NCI-H510A treated with DMSO at 0.1 percent for 48 hours (cell line): ENCODE measurements at places on chromosomes 12 and 14.

DNA sequence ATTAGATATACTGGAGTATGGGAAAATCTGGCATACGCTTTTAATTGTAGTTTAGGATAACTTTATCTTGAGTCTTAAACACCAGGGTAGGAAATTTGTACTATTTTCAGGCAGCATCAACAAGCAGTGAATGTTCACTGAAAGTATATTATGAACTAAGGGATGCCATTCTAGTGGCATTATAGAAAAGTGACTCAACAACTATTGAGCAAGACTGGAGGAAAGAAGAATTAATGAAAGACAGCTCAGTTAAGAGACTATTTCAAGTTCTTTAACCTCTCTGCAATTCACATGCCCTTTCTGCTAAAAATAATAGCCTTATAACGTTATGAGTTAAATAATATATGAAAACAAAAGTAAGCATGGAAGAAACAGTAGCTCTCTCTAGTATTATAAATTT lies 343.1 kb downstream of the FSCB start:
- DNase-seq, result no peak

GRCh38 chr12:127455347-127456265 lies 811.4 kb upstream of the TMEM132C start:
- DNase-seq, result peak; percentile 63

DNA sequence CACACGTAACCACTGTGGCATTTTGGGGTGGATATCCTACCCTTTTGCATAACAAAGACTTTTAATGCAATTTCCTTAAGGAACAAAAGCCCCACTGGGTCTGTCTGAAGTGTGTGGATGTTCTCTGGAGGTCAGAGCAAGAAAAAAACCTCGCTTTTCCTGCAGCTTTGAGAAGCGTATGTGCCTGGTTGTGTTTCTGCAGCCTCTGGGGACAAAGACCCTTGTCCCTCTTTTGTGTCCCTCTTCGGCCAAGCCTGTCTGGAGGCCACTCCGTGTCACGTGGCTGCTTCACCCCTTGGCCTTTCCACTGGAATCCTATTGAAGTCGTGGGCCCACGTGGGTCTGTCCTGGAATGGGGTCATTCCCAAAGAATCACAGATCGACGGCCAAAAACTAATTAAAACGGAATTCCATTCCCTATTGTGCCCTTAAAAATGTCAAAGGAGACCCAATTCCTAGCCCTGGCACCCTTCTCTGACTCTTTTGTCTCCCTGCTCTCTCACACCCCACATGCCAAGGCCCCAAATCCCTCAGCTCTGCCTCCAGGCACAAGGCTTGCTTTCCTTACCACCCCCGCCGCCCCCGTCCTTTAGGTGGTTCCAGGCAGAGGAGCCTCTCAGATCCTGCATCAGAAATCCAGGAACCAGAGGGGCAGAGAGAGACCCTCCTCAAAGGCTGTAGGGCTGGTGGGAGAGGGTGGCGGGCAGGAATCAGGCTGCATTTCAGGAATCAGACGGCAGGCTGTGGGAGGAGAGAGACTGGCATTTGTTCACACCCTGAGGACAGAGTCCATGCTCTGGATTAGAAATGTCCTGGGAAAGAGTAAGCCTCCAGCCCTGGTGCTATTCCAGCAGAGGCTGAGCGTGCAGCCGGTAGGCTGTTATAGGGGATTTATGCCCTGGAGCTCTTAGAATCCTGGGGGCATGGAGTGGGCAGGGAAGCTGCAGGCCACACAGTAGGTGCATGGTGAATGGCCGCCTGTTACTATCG lies 12.6 kb upstream of the CYP46A1 start:
- no peak for DNase-seq

DNA sequence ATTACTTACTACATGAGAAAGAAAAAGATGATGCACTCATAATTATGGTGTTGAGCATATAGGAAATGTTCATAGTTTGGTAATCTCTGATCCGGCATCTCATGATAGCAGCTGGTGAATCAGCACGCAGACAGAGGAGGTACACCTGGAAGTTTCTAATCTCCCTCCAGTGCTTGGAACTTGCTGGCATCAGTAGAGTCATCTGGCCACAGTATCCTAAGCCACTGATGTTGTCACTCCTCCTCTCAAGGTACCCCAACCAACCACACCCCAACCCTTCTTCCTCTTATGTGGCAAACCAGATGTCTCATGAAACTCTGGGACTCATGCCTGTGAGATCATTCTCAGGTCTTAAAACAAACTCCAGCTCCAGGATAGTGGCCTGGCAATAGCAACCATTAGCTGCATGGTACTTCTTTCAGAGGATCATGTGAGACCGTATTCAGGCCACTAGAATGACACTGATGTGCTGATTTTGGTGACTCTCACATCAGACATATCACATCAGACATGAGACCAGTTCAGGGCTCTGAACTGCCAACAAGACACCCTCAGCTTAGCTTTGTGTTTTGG lies 143.0 kb downstream of the RASSF9 start:
- DNase-seq, result no peak

GRCh38 chr12:14384783-14385638 lies 19.5 kb downstream of the ATF7IP start:
- DNase-seq, result peak; percentile 66
